Myometrial cell (primary cell): ENCODE measurements at places on chromosomes 13 and 19. TPM values are rescaled to one million over a fixed set of nuclear protein-coding genes. Genes with fewer than 3 reads are reported as not detected.

CRTC1 gene
- 1.6 and 3.5 TPM in 2 replicates for total RNA-seq

MUC16 gene
- total RNA-seq, result not detected in 2 replicates

ZNF814 gene
- total RNA-seq, result 0.71 and 1.4 TPM in 2 replicates

AMER2 gene
- total RNA-seq, result not detected in 2 replicates

ZNF763 gene
- total RNA-seq, result 0.53 and 0.86 TPM in 2 replicates

ZNF285 gene
- total RNA-seq, result 0.58 and 2.3 TPM in 2 replicates

SLC7A9 gene
- not detected in 2 replicates for total RNA-seq

SNRNP70 gene
- total RNA-seq, result 165 and 195 TPM in 2 replicates

GDF15 gene
- 92.8 and 101 TPM in 2 replicates for total RNA-seq

EDNRB gene
- total RNA-seq, result not detected in 2 replicates

PHLDB3 gene
- 4.0 and 15.2 TPM in 2 replicates for total RNA-seq

SIGLEC11 gene
- total RNA-seq, result not detected in 2 replicates

GSK3A gene
- total RNA-seq, result 14.7 and 16.4 TPM in 2 replicates

KIR3DL1 gene
- total RNA-seq, result not detected in 2 replicates

RABAC1 gene
- 300 and 373 TPM in 2 replicates for total RNA-seq

CGB2 gene
- total RNA-seq, result not detected in 2 replicates

ADGRE1 gene
- not detected in 2 replicates for total RNA-seq

CYP2A13 gene
- not detected in 2 replicates for total RNA-seq

GGN gene
- 0.18 and 1.2 TPM in 2 replicates for total RNA-seq

MBD3L2 gene
- total RNA-seq, result not detected in 2 replicates

TMEM150B gene
- not detected in 2 replicates for total RNA-seq

FGF14 gene
- total RNA-seq, result 1.2 and 1.9 TPM in 2 replicates

VAV1 gene
- total RNA-seq, result not detected in 2 replicates

CEACAM8 gene
- total RNA-seq, result not detected in 2 replicates

HIF3A gene
- total RNA-seq, result 3.5 and 6.0 TPM in 2 replicates

SRRM5 gene
- total RNA-seq, result not detected in 2 replicates
